IMR-90 (cell line): ENCODE measurements at places on chromosomes 16 and 17. TPM values are rescaled to one million over a fixed set of nuclear protein-coding genes. Genes with fewer than 3 reads are reported as not detected.
A peak's percentile ranks its signal among the peaks of the same experiment; 100 is the strongest.

- DNase-seq = no peak
Observed at GRCh38 chr17:75658237-75658636, 8.7 kb downstream of the RECQL5 start.

- peak; percentile 67 for DNase-seq
Observed at GRCh38 chr17:63974594-63975192, 2.0 kb upstream of the SCN4A start.

GRCh38 chr16:59190731-59191130, 456.6 kb upstream of the GOT2 start:
- DNase-seq = no peak

DNA sequence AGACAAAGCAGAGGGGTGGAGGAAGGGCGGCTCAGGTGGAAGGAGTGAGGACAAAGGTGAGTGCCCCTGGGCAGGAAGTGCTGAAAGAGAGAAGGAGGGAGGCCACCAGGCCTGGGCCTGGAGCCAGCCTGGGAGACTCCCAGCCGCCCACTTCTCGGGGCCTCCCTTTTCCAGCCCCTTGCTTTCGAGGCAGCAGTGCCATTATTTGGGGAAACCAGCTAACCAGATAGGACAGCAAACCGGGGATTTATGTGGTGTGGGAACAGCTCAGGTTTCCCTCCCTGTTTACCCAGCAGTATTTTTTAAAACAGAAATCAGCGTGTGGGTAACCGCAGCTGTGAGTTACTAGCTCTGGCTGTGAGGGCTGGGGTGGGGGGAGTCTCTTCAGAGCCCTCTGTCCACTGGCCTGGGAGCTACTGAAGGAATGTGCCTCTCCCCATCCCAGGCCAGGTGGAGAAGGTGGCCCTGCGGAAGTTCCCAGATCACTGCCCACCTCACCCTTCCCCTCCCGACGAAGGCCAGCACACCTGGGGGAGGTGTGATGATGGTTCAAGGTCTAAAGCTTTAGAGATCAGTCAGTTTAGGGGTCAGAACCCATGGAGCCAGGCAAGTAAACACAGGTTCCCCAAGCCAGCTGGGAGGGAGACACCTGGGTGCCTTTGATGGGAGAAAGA, 8.4 kb upstream of the MEOX1 start:
- peak; percentile 81 for DNase-seq

DNA sequence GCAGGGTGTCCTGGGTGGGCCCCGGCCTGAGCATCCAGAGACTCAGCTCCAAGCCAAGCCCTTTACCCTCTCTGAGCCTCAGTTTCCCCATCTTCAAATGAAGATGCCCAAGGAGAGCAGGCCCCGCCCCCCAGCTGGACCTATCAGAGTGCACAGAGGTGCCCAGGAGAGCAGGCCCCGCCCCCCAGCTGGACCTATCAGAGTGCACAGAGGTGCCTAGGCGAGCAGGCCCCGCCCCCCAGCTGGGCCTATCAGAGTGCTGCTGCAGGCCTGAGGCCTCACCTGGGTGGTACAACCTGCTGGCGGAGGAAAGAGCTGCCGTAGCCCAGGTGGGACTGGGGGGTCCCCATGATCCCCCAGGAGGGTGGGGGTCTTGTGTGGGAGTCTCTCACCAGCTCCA, 3.4 kb upstream of the SSTR5 start:
- DNase-seq = no peak

DNA sequence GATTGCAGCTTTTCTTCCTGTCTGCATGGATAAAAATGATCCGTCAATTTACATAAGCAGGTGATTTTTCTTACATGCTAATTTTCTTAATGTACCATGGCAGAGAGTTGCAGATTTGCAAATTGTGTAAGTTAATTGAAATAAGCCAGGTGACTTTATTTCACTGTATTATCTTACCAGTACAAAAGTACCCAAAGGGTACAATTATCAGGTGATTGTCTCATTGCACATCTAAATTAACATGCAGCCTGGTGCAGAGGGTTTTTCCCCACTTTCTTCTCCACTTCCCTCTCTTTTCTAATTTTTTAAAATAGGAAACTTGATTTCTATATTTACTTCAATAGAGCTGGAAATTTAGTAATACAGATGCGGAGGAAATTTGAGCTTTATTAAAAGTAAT, 11.2 kb downstream of the NLK start:
- no peak for DNase-seq

GRCh38 chr17:13194887-13195286, 177.1 kb upstream of the ELAC2 start:
- DNase-seq = no peak

GRCh38 chr16:88619859-88620815, 18.2 kb upstream of the IL17C start:
- peak; percentile 98 for DNase-seq

DNA sequence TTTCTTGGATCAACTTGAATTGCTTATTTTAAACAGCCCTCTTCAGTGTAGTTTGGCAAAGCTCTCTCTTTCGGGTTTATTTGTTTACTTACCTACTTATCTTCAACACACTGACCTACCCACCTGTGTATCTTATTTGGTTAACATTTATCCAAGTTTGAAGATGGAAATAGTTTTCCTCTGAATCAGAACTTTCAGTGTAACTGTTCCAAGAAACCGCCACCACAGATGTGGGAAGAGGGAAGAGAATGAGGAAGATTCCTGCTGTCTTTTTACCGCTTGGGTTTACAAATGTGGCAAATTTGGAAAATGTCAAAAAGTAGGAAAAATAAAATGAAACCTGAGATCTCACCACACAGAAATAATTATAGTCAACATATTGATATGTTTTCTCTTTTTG, 115.8 kb downstream of the MSI2 start:
- DNase-seq = peak; percentile 66

The CA5A gene
- not detected in 2 replicates for total RNA-seq

The RASD1 gene
- total RNA-seq = 0.54 and 1.1 TPM in 2 replicates
